ENCODE measurements at places on chromosomes 4 and X.

DNA sequence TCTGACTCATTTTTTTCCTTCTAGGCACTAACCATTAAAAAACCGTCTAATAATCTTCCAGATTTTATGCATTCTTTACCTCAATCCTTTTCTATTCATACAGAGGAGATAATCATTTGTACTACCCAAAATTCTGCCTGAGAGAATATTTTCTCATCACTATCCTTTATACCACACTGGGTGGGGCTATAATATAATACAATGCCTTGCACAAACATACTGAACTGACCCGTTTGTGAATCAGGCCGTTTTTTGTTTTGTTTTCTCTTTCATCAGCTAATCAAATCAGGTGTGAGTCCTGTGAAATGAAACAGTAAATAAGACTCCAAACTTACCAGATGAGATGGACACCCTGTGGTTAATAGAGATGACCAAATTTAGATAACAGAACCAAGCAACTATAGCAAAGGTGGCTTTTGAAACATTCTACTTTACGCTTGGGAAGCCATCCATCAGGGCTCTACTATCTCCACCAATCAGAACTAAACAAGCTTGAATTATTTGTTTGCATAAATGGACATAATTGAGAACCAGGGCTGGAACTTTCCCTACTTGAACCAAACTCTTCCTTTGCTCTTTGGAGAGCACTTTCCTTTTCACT is 573.0 kb downstream of the GABRG1 start:
- ATAC-seq, result no peak

DNA sequence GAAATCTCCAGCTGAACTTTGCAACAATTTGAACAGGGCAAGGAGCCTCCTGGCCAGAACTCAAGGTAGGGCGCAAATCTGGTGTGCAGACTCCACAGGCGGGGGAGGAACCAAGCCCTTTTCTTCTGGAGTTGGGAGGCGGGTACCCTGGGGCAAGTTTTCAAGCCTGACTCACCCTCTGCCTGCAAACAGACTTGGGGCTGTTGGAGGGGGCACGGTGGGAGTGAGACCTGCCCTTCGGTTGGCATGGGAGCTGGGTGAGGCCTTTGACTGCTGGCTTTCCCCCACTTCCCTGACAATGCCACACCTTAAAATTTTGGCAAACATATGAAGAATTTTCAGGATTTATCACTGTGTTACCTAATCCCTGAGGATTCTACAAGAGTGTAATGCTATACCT is 709.8 kb upstream of the DIAPH2 start:
- no peak for ATAC-seq

GRCh38 chr4:186606591-186606992 is 51.2 kb upstream of the MTNR1A start:
- ATAC-seq, result no peak

DNA sequence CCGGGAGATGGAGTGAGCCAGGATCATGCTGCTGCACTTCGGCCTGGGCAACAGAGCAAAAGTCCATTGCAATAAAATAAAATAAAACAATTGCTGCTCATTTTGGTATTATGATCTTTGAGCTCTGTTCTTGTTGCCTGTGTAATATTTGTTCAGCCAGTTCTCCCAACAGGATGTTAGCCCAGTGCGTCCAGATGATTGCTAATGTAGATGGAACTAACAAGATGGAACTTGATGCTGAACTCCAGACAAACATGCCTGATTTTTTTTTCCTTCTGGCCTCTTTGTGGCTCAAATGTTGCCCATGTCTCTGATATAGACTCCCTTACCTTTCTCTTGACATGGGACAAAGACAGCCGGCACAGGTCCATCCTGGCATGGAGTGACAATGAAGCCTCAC is 15.8 kb downstream of the SSX5 start:
- ATAC-seq, result no peak

DNA sequence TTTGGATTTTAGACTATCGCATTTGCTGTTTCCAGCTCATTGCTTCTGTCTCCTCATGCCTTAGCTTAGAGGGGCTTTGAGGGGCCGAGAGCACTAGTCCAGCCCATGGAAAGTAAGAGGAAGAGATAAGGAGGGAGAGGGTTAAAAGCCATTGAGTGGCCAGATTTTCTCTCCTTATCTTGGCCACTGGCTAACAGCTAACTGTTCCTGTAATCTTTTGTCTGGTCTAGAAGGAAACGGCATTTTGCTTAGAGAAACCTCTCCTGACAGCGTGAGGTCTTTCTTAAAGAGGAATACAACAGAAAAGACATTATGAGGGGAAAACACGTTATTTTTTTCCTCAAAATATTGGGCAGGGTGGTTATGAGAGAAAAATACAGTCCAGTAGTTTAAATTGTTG is 7.9 kb downstream of the GPR101 start:
- no peak for ATAC-seq

- ATAC-seq, result no peak
Measured at GRCh38 chr4:31417040-31417439, 696.9 kb downstream of the PCDH7 start.

- no peak for ATAC-seq
Measured at GRCh38 chr4:120815361-120815760, 107.2 kb downstream of the PRDM5 start.

- ATAC-seq, result no peak
Measured at GRCh38 chr4:90292438-90292837, 165.2 kb downstream of the CCSER1 start.

DNA sequence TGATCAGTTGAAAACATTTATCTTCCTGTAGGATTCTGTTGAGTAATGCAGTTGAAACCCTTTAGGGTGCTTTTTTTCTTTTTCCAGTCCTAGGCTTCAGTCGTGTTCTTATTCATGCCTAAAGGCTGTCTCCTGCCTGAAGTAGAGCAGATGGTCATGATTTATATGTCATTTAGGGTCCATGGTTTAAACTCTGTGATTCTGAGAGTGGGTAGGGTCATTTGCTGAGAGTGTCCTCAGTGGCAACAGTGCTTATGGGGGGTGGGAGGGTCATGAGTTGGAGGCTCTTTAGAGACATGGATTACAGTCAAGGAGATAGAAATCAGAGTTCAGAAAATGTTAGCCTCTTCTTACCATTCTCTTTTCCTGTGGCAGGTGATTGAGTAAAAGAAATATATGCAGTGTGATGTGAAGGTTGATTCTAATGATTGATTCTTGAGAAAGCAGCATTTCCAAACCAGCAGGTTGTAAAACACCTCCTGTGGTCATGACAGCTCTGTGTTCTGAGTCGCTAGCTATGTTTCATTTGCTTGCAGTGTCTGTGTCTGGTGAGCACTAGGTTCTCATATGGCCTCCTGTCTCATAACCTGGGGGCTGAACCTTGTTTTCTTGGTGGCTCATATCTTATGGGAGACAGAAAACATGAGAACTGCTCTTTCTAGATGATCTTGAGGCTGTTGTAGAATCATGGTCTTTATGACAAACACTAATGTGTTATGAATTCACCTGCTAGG is 60.4 kb downstream of the JADE1 start:
- ATAC-seq, result no peak

DNA sequence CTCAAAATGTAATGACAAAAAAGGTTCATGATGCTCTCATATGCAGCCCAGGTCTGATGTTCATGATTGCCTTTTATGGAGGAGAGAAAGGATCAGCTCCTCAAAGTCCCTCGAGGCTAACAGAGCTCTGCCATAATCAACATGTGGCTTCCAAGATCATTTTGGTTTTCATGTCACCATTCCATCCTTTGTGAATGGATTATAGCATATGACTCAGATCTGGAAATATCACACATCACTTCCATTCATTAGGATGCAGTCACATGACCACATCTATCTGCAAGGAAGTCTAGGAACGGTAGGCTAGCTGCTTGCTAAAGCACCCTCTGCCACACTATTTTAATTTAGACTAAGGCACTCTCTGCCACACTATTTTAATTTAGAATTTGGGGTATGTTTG is 77.6 kb downstream of the COX18 start:
- no peak for ATAC-seq

- ATAC-seq, result no peak
Measured at GRCh38 chr4:91064157-91064853, 937.1 kb downstream of the CCSER1 start.

- ATAC-seq, result no peak
Measured at GRCh38 chr4:118740869-118741268, 55.7 kb downstream of the METTL14 start.

Data from stimulated activated memory B cell treated with anti-CD40 and anti-IgM and Interleukin-4, amounts not matched to agents 10 μg/mL and 1 μg/mL and 100 μg/mL, for 72 hours (primary cell).